ENCODE measurements at places on chromosomes 16 and 17.

DNA sequence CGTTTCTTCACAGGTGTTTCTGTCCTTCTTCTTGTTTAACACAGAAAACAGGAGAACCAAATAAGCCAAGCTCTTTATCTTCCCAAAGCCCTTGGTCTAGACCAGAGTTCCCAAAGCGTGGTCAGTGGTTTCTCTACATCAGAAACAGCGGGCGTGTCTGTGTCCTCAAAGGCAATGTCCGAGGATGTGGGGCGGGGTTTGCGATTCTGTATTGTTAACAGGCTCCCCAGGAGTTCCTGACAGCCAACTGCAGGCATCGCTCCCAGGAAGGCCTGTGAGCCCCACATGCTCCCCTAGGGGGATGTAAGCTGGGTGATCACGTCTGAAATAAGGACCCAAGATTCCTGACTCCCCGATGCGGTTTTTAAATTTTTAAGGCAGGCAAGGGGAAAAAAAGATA is 28.4 kb upstream of the SLC25A19 start:
- DNase-seq = no peak

DNA sequence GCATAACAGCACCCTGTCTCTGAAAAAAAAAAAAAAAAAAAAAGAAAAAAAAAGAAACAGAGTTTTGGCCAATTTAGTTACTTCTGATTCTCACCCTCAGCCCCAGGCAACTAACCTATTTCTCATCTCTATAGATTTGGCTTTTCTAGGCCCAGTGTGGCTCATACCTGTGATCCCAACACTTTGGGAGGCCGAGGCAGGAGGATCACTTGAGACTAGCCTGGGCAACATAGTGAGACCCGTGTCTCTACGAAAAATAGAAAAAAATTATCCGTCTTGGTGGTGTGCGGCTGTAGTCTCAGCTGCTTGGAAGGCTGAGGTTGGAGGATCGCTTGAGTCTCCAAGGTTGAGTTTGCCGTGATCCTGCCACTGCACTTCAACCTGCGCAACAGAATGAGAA is 8.7 kb downstream of the RPS6KB1 start:
- DNase-seq = no peak

DNA sequence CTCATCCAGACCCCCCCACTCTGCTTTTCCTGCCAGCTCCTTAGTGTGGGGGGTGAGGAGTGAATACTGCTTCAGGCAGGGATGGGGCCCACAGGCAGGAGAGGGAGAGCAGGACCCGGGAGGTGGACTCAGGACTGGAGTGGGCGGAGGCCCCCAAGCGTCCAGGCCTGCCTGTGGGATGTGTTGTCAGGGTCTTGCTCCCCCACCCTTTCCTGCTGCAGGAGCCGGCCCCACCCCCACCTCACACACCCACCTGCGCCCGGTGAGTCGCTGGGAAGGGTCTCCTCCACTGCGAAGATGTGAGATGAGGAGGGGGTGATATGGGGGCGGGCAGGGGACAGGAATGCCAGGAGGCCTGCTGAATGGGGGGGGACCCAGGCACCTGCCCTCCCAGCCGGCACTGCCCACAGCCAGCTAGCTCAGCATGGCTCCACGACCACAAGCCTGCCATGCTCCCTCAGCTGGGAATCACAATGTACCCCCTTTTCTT is 1.1 kb downstream of the FAM171A2 start:
- no peak for DNase-seq

DNA sequence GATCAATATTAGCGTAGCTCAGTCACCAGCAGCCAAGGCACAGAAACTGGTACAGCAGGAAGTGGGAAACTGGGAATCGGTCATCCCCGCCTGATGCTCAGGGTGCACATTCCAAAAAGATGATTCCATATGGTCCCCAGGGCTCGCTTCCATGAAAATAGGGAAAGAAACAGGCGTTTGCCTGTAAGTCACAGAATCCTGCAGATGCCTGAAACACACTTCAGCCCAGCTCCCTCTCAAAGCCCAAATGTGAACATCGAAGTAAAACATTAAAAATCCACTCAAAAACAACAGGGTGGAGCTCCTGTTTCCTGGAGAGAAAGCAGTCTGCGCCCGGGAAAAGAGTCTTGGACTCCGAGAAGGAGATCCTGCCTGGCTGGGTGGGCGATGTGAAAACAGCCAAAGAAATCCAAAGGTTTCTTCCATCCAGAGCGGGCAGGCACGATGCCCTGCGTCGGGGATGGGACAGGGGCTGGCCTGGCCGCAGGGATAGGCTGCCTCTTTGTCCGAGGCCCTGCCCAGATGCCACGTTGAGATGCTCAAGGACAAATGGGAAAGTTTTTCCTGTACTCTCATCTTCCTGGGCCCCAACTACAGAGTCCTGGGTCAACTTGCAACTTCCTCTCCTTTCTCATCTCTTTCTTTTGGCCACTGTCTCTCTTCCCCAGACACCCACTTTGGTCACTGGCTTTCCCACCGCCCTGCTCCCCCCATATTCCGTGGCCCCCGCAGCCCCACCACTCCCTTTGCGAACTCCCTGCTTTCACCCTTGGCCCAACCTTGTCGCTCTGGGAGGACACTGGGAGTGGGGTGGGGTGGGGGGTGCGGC is 743 bp downstream of the WIPI1 start:
- DNase-seq = peak; percentile 70

DNA sequence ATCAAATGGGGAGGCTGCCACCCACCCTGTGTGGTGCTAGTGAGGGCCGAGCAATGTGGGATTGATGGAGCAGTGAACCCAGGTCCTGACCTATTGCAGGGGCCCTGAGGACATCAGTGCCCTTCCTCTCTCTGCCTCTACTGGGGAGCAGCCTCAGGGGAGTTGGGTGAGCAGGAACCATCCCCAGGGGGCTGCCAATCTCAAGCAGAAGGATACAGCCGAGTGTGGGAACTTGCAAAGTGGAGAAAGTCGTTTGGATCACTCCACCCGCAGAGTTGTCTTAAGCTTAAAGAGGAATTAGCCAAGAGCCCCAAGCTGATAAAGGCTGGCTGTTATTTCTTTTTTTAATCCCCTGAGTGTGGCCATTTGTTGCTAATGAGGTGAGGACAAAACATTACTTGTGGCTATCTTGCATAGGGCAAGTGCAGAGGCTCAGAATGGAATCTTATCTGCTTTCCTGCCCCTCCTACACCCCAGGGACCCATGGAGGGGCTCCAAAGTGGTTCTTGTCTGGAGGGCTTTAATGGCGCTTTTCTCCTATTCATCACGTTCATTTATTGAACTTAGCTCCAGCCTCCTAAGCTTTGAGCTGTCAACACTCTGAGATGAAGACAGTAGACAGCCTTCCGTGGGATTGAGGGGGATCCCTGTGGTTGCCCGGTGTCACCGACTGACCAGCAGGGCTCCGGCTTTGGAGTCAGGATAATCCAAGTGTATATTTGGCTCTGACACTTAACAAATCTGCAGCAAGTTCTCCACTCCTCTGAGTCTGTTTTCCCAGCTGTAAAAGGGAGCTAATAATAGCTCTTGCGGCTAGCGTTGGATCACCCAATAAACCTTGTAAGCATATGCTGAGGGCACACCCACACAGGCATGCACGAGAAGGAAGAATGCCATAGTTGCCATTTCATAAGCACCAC is 45.1 kb downstream of the MYH11 start:
- peak; percentile 56 for DNase-seq

Data from brain pericyte (primary cell).